Effector CD8-positive, alpha-beta T cell (primary cell): ENCODE measurements at places on chromosomes 2 and 18.

DNA sequence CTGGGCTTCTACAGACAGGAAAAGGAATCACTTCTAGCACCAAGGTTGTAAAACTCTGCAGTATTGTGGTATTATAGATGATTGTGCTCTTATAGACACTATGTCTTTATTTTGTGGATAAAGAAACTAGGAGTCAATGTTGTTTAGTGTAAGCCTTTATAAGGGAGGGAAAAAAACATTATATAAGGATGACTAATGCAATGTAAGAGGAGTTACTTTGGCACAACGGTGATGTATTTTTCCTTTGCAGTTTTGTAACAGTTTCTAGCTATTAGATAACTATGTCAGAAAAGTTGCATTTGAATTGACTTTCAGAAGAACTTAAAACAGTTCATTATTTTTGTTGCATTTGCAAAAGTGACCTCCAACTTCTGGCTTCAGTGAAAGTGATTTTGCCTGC lies 545.4 kb downstream of the CCDC85A start:
- DNase-seq, result no peak

GRCh38 chr2:135987441-135987840 lies 2.0 kb upstream of the DARS1 start:
- no peak for DNase-seq

DNA sequence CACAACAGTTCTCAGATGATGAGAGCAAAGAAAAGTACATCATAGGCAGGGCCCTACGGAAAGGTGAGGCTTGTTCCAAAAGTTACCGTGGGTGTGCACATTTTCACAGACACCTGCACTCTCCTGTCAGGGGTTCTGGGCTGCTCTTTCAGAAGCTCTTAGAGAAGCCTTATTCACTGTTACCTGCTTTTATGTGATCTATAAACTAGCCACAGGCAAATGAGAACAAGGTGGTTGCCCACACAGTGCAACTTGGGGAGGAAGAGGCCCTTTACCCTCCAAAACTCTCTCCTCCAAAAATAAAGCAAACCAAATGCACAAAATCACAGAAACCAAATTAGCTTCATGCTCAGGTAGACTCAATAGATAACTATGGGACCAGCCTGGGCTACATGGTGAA lies 11.1 kb upstream of the CUL3 start:
- no peak for DNase-seq

DNA sequence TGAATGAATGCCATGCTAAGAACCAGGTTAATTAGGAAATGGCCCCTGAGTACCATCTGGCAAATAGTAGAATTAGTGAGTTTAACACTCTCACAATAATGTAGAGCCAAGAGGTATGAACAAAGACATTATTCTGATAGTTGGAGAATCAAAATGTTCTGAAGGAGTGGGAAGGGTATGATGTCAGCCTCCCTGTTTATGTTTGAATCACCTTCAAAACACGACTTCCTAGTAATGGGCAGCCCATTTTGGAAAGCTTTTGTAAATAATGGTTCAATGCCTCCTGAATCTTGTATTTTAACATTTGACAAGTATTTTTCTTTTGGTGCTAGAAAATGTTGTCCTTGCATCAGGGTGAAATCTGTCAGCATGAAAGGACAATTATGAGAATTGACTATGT lies 108.3 kb downstream of the DSEL start:
- DNase-seq, result no peak

DNA sequence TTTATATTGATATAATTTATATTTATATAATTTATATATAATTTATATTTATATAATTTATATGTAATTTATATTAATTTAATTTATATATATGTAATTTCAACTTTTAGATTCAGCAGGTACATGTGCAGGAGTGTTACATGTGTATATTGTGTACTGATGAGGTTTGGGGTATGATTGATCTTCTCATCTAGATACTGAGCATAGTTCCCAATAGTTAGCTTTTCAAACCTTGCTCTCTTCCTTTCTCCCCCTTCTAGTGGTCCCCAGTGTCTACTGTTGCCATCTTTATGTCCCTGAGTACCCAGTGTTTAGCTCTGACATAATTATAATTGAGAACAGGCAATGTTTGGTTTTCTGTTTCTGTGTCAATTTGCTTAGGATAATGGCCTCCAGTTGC lies 1335.3 kb upstream of the CDH2 start:
- no peak for DNase-seq

DNA sequence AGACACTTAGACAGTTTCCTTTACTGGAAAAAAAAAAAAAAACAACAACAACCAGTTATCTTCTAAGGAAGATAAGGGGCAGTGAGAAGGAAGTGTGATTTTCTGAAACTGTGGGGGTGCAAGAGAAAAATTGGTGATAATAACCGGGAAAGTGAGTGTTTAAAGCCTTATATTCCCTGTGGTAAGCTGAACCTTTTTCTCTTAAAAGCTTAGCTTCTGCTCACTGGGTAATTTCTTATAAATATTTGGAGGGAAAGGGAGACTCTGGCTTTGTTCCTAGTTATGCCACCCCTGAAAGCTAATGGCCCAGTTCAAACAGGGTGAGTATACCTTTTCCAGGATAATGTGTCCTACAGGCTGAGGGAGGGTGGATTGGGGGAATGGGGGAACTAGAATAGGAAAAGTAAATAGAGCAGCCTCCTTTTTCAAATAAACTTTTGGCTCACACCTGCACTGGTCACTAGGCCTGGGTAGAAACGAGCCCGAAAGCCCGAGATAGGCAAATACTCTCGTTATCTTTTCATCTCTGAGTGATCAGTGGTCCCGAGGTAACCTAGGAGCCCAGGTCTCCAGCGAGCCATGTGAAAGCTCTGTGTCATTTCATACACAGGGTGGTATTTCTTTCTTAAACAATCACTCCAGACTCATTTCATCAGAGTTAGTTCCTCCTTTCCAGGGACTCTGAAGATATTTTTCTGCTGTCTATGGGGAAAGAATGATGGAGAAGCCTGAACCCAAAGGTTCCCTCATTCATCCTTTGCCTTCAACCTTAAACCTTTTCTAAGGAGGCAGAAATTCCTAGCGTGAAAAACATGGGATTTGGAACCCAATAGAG lies 15.5 kb upstream of the SRBD1 start:
- no peak for DNase-seq

DNA sequence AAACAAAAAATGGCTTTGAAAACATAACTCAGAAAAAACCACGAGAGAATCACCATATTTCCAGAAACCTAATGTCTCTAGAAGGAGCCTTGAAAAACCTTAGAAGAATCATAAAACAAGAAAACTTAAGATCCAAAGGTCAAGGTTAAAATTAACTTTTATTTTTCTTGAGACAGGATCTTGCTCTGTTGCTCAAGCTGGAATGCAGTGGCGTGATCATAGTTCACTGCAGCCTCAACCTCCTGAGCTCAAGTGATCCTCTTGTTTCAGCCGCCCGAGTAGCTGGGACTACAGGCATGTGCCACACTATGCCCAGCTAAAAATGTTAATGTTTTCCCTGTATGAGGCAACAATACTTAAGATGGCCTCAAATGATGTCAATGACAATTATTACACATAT lies 254.2 kb upstream of the SESTD1 start:
- DNase-seq, result no peak

DNA sequence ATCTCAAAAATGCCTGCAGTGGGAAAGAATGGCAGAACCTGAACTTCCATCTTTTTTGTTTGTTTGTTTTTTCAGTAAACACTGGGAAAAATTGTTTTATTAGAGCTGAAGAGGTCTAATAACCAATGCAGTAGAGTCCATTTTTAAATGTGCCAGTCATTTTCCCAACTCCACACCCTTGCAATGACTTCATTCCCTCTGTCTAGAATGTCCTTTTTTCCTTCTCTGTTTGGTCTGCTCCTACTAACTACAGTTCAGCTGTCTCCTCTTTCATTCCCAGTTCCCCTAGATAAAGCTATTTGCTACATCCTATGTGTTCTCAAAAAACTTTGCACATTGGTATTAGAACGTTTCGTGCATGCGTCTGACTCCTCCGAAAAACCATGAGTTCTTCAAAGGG lies 9.3 kb upstream of the RAPH1 start:
- no peak for DNase-seq

DNA sequence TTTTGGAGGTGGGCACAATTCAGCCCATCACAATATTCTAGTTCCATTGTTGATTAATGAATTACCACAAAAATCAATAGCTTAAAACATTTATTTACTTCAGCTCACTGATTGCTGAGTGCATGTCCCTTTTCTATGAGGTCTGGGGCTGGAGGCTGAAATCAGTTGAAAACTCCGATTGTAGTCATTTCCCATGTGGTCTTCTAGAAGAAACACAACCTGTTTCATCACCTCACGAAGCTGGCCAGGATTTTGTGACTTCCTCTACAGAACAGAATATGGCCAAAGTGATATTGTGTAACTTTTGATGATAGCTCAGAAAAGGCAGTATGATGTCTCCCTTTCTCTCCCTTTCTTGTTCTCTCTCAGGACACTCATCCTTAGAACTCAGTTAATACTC lies 44.1 kb upstream of the CYRIA start:
- no peak for DNase-seq

GRCh38 chr18:52325997-52326396 lies 14.0 kb upstream of the DCC start:
- no peak for DNase-seq

- no peak for DNase-seq
Observed at GRCh38 chr2:121949271-121949670, 193.8 kb downstream of the TSN start.

DNA sequence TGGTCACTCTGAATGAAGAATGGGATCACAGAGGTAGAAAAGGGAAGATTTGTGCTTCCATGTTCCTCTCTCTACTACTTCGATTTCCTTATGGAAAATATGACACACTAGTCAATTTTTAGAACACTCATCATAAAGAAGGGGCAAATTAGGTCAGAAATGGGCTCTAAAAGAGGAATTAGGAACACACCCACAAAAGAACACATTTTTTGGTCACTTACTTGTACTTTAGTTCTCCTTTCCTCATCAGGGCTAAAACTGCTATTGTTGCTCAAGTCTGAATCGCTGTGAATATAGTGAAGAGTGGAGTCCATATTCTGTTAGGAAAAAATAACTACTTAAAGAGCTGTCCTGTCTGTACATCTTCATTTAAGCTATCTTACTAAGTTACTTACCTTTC lies 52.6 kb downstream of the PPP4R1 start:
- no peak for DNase-seq

GRCh38 chr18:52670896-52671295 lies 330.9 kb downstream of the DCC start:
- no peak for DNase-seq
